ENCODE measurements at places on chromosomes 6 and 20.

GRCh38 chr6:133047065-133047665 is 194.0 kb upstream of the EYA4 start:
- DNase-seq: no peak

- DNase-seq: no peak
Observed at GRCh38 chr6:79384845-79385244, 150.4 kb upstream of the HMGN3 start.

DNA sequence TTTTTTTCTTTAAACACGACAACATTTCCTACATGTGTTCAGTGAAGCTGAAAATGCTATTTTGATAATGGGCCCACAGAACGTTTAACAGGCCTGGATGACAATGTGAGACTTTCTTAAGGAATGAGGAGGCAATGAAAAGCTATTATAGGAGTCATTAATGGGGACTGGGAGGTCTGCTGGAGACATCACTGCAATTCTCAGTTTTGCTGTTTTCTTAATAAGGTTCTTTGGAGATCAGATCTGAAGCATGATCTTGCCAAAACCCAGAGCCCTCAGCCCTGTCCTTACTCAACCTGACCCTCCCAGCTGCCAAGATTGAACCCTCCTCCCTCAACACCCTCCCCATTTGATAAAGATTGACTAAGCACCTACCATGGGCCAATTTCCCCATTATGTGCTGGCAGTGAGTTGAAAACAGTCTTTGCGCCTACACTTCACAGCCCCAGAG is 353.1 kb downstream of the MAFB start:
- no peak for DNase-seq

- no peak for DNase-seq
Observed at GRCh38 chr6:77133031-77133430, 330.3 kb downstream of the HTR1B start.

GRCh38 chr6:161168281-161168891 is 105.5 kb downstream of the AGPAT4 start:
- no peak for DNase-seq

GRCh38 chr6:149545754-149546471 is at the start of gene PPIL4:
TSS of gene PPIL4 (minus strand) at chr6:149546043. CDS start at chr6:149546005, 38 bp downstream.
- peak; percentile 95 for DNase-seq

- DNase-seq: peak; percentile 65
Observed at GRCh38 chr20:1225783-1226654, at the start of gene RAD21L1. TSS of gene RAD21L1 (plus strand) at chr20:1226044. CDS start at chr20:1228454, 2,410 bp downstream.

DNA sequence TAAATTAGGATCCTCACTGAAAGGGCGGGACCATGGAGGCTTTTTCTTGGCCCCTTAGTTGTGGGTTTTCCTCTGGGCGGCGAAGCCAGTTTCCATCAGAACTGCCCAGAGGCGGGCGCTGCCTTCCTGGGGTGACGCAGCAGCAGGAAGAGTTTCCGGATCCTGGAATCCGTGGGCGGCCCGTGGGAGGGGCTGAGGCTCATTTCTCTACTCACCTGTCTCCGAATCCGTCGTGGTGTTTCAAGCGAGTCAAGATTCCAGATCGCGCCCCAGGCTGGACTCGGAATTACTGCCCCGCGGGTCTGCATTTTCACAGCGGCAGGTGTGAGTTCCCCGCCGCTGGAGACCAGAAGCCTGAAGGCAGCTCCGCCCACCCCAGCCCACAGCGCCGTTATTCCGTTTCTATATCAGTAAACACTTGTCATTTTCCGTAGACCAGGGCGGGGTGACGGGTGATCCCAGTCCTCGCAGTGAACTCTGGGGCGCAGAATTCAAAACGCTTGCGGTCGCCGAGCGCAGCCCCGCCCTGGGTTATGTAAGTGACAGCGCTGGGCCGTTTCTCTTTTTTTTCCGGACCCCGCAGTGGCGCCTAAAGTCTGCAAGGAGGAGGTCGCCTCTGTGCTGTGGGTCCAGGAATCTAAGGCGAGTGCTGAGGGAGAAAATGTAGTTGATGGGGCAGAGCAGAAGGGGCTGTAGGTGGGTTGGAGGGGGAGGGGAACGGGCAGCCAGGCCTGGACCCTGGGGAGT is 27.2 kb upstream of the POU5F1 start:
- peak; percentile 95 for DNase-seq

- no peak for DNase-seq
Observed at GRCh38 chr20:40110311-40110831, 578.7 kb downstream of the MAFB start.

GRCh38 chr20:8229090-8229489 is 97.0 kb downstream of the PLCB1 start:
- no peak for DNase-seq

GRCh38 chr20:24411003-24411833 is 58.2 kb upstream of the SYNDIG1 start:
- no peak for DNase-seq

- DNase-seq: no peak
Observed at GRCh38 chr6:122692175-122692598, 82.0 kb downstream of the PKIB start.

GRCh38 chr6:34243131-34243771 is 5.6 kb downstream of the SMIM29 start:
- DNase-seq: no peak

DNA sequence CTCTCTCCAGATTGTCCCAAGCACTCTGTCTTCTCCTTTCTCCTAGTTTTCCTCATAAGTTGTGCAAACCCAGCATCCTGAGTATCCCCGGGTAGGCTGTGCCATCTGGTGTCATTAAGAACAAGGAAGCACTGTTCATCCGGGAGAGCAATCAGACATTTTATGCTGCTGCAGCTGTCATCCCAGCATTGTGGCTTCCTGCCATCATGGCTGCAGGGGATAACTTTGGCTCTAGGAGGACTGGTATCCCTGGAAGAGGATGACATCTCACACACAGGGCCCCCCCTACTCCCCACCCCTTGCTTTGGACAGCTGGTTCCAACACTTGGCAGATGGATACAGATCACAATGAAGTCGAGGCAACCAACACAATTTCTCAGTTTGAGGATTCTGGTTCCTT is 1195.1 kb upstream of the MAP3K7 start:
- no peak for DNase-seq

DNA sequence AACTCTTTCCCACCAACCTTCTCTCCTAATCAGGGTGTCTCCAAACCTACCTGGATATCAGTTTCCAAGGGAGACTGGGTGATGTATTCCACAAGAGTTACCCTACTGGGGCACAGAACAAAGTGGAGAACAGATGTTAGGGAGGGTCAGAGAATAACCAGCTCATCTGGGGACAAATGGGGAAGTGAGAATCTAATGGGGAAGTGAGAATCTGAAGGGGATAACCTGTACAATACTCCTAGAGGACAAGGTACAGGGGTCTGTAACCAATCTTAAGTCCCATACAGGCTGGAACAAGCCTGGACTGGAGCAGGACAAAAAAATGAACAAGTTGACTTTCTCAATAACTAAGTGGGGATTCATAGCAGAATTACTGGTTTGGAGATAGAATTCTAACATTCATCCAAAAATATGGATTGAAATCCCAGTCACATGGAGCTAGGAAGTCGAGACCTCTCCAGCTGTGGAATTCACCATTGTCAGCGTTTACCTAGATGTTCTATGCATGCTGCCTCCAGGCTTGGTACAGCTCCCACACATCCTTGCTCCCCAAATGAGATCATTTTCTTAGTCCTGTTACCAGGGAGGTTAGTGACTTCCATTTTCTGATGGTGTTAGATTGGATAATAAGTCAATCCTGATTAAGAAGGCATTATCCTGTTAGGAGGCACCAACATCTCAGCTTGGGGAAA is 214.8 kb upstream of the MOCS1 start:
- no peak for DNase-seq

DNA sequence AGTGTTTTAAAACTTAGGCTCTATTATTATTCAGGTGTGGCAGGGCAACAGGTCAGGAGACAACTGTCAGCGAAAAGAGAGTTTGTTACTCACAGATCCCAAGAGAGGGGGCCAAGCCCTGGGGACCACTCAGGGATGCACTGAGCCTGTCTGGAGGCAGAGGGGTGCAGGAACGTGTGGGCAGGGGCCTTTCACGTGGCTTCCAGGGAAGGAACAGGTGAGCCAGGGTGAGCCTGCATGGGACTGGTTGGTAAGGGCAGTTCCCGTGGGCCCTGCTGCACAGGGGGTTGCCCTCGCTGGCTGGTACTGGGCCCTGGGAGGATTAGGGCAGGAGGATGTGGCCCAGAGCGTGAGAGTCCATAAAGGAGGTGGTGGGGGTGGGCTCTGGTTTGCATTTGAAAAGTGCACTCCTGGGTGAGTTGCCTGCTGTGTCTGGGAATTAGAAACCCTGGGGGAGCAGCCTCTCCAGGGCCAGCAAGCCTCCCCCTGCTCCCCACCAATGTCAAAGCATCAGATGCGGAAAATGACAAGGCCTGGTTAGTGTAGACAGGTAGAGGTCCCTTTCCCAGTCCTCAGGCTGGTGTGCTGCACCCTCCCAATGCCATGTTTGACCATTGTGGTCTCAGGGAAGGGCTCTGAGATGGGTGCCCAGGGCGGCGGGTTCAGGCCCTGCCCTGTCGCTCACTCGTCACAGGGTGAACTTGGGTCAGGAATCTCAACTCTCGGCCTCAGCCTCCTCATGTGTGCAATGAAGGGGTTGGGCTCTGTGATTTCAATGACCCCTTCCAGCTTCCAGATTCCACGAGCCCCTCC is 127.4 kb upstream of the RPS6KA2 start:
- no peak for DNase-seq

DNA sequence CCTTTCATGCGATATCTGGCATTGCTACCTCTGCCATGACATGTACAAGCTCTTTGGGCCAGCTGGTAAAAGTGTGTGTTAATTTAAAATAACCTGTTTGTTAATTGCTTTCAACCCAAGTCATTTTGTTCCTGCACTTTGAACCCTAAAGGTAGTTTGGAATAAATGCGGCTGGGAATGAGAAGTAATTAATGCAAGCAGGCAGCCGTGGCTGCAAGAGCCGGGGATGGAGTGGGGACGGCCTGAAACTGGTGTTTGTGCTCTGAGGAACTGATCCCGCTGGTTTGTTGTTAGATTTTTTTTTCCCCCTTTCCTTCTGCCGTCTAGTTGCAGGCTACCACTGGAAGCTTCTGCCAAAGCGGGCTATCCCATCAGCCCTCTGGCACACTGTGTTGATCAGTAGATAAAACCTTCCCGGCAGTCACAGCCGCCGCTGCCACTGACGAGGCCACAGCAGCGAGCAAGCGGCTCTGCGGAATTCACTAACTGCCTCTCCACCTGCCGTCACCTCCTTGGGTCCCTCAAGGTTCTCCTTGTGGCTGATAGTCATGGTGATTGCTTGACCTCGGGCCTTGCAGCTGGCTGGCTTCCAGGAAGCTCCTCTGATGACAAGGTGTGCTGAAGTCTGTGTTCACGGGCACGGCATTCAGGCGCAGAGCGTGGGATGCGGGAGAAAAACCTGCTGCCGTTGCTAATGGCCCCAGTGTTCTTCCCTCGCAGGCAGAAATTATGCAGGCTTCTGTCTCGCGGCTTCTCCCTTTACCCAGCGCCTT is 315.9 kb downstream of the TFAP2A start:
- DNase-seq: no peak

DNA sequence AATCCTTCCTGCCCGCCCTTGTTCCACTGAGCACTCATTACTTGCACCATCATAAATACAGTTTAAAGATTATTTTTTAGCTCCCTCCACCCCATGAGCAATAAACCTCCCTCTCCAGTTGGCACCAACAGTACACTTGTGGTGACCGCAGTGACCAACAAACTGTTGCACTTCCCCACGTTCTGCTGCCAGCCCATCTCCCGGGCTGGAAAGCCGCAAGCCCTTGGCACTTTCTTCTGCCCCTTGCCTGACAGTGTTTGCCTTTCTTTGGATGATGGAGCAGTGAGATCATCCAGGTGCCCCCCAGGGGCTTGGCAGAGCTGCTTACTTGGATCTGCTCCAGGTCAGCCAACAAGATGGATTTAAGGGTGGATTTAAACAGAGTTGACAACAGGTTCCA is 21.6 kb downstream of the KCNB1 start:
- DNase-seq: no peak

DNA sequence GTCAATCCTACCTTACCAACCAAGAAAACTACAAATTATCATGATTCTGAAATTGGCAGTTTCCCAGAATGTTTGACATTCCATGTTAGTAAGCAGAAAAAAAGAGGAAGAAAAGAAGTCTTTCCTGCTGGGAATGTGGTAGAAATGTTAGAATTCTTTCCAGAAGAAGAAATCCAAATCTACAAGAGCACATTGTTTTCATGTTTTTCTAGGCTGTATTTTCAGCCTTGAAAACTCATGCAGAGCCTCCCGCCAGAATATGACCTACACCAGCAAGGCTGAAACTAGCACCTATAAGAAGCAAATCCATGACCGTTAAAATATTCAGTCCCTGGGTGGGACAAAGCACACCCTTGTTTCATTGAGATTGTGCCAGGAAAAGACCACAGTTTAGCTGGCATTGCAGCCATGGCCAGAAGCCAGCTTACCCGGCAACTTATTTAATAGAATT is 259.4 kb downstream of the GJA1 start:
- DNase-seq: no peak

DNA sequence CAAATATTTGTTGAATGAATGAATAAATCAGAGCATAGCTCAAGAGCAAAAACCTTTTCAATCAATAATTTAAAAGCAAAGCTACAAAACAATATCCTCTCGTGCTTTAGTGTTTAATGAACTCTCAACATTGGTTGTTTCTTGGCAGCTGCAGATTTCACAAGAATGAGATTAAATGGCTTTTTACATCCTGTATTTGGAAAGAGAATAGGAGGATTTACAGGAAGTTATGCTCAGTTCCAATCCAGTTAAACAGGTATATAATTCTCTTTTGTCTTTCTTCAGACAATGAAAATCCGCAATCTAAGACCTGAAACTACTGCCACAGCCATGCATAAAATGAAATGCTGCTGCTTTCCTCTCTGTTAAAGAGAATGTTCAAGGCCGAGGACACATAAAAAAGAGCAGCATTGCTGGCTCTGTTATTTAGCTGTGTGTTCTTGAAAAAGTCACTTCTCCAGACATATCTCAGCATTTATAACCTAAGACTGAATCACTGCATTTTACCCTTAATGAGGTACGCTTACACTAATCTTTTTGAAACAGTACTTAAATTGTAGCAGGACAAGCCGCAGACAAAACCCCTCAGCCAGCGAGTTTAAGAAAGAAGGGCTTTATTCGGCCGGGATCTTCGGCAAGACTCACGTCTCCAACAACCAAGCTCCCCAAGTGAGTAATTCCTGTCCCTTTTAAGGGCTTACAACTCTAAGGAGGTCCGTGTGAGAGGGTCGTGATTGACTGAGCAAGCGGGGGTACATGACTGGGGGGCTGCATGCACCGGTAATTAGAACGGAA is 3.6 kb downstream of the C6orf52 start:
- no peak for DNase-seq

DNA sequence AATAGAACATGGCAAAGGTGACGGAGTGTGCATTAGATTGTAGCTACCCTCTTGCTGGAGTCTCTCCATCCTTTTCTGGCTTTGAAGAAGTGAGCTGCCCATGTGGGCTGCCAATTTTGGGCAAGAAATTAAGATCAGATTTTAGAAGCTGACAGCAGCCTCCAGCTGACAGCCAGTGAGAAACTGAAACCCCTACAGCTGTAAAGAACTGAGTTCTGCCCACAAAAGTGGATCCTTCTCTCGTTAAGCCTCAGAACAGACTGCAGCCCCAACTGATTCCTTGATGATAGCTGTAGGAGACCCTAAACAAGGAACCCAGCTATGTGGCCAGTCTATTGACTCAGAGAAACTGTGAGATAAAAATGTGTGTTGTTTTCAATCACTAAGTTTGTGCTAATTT is 134.1 kb downstream of the CD109 start:
- no peak for DNase-seq

- no peak for DNase-seq
Observed at GRCh38 chr6:99645986-99646385, 39.4 kb downstream of the PRDM13 start.
